Stimulated activated CD4-positive, alpha-beta T cell treated with anti-CD3 and anti-CD28 coated beads, Interleukin-1b, Interleukin-23, amount 100 ng/mL, for 1 hour (primary cell): ENCODE measurements at places on chromosomes 12 and 14.

- no peak for DNase-seq
Measured at GRCh38 chr12:126095748-126096510, 1030.7 kb downstream of the AACS start.

GRCh38 chr14:41986083-41986645 is 379.5 kb downstream of the LRFN5 start:
- DNase-seq = no peak

GRCh38 chr14:101207897-101208296 is 304.4 kb upstream of the RTL1 start:
- no peak for DNase-seq

DNA sequence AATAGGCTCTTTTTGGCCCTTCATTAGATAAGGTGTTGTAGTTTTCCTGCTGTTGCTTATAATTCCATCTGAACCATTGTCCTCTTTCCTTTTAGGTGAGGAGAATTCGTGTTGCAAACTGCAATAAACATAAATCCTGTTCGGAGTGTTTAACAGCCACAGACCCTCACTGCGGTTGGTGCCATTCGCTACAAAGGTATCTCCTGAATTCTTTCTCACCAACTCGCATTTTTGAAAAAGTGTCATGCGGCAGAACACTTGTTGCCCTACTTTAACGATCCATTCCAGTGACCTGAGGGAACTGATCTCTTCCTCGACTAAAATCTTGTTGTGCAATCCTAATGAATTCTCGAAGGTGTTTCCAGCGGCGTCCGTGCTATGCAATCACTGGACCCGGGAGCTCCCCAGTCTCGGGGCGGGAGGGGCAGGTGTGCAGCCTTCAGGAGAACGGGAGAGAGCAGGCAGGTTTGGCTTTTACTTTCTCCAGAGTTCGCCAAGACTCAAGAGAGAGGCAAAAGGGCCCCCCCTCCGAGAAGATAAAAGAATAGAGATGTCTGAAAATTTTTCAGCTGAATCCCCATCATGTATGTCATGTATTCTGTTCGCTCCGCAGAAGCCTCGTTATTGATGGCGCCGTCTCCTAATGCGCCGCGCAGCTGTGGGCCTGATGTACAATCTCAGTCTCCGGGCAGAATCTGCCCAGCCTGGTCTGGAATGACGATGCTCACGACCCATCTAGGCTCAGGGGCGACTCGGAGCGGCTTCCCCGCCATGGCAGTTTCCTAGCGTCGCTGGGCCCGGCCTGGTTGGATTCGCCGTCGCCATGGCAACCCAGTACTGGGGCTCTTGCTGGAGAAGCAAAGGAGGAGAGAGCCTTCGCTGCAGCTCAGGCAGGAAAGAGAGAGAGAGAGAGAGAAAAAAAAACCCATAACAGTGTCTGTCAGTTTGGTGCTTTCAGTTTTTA is 38.2 kb downstream of the PLXNC1 start:
- DNase-seq = no peak
